ENCODE measurements at places on chromosomes 2 and 18. TPM values are rescaled to one million over a fixed set of nuclear protein-coding genes. Genes with fewer than 3 reads are reported as not detected.

DNA sequence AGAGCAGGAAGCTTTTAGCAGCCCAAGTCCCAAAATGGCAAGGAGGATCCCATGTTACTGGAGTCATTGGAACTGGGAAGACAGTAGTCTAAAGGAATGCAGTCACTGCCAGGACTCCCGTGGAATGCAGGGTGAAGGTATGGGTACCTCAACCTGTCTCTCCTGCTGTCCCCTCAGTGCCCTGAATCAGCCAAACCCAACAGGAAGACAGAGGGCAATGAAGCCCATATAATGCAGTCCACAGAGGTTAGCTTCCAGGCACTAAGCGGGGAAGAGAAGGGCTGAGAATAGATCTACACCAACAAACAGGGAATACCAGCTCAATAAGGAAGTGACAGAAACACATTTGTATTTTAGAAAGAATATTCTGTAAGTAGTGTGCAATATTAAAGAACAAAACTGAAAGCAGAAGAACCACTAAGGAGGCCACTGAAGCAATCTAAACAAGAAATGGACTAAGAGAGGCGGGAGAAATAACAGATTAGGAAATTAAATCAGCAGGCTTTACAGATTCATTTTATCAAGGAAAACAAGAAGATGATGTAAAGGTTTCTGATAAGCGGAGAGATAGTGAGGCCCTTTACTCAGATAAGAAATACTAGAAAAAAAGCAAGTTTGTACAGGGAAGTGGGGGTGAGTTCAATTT lies 8.3 kb downstream of the NEMP2 start:
- no peaks in the 10 kb centered on the region for H3K36me3 ChIP-seq
- H3K27ac ChIP-seq = no peak overlapping the region
- H3K4me3 ChIP-seq = no peak overlapping the region
- peaks cover 17% of the 10 kb centered on the region for H3K4me1 ChIP-seq

PSMA8 gene
- total RNA-seq = 1.4 TPM

DNA sequence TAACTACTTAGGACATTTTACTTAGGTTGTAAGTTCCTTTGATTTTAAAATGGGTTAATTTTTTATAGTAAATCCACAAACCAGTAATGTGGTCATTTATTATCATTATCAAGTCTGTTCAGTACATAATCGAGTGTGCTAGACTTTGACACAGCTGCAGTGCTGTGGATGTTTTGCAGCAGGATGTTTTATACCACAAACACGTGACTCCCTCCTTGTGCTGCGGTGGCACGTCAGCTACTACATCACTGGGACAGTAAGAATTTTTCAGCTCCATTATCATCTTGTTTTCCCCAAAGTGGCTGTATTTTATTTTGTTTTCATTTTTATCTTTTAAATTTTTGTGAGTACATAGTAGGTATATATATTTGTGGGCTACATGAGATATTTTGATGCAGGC lies 70.0 kb downstream of the ATP9B start:
- H3K4me3 ChIP-seq = no peak overlapping the region
- no peak overlapping the region for H3K27ac ChIP-seq
- H3K36me3 ChIP-seq = no peaks in the 10 kb centered on the region
- peaks cover 9% of the 10 kb centered on the region for H3K4me1 ChIP-seq

ARHGAP15 gene
- total RNA-seq = 41.3 TPM

FKBP1B gene
- 3.7 TPM for total RNA-seq

MAB21L4 gene
- not detected for total RNA-seq

RIT2 gene
- total RNA-seq = not detected

GRCh38 chr2:109316091-109316490 lies 187.1 kb downstream of the SH3RF3 start:
- no peak overlapping the region for H3K27ac ChIP-seq
- H3K27me3 ChIP-seq = no peaks in the 10 kb centered on the region
- H3K36me3 ChIP-seq = no peaks in the 10 kb centered on the region
- no peak for DNase-seq

DNA sequence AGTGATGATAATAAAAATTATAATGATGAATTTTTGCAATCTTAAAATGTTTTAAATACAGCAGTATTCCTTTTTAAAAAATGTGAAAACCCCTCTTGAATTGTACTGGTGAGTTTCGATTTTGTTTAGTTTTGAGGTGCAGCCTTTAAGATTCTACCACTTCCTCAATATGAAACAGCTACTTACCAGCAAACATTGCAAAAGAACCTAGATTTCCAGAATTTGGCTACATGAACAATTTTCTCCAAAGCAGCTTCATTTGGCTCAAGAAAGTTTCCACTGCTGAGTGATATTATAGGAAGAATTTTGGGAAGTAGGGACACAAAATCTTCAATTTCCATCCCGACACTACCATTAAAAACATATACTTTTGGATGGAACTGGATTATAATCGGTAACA lies 12.0 kb downstream of the TCF4 start:
- H3K4me1 ChIP-seq = no peaks in the 10 kb centered on the region
- no peak overlapping the region for H3K4me3 ChIP-seq
- H3K36me3 ChIP-seq = no peaks in the 10 kb centered on the region
- no peak for DNase-seq

GRCh38 chr2:15912203-15912602 lies 28.1 kb upstream of the MYCN start:
- no peaks in the 10 kb centered on the region for H3K36me3 ChIP-seq
- DNase-seq = no peak
- no peak overlapping the region for H3K27ac ChIP-seq
- no peak overlapping the region for H3K4me3 ChIP-seq
- no peaks in the 10 kb centered on the region for H3K27me3 ChIP-seq

- H3K27me3 ChIP-seq = no peaks in the 10 kb centered on the region
- DNase-seq = no peak
- H3K4me3 ChIP-seq = no peak overlapping the region
Measured at GRCh38 chr2:65061910-65062339, 5.7 kb downstream of the CEP68 start.

DNA sequence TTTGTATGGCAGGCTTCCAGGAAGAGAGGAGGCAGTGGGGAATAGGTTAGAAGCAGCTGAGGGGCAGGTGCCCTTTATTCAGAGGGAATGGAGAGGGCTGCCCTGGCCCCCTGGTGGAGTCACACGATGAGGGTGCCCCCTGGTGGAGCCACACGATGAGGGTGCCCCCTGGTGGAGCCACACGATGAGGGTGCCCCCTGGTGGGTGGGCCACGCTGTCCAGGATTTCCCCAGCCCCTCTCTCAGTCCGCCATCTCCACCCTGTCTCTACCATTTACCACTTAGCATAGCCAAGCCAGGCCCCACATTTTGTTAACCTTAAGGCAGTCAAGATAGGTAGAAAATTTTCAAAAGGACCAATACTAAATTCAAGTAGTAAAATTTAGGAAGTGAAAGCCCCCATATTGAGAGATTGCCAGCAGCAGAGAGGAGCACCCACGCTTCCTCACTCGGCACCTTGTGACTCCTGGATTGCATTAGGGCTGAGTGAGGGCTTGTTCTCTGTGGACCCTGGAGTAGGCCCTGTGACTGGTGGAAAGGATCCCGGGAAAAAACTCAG lies 10.4 kb upstream of the FAM228A start:
- no peaks in the 10 kb centered on the region for H3K36me3 ChIP-seq
- no peaks in the 10 kb centered on the region for H3K4me1 ChIP-seq
- no peaks in the 10 kb centered on the region for H3K27me3 ChIP-seq
- no peak overlapping the region for H3K4me3 ChIP-seq
- no peak overlapping the region for H3K27ac ChIP-seq

DNA sequence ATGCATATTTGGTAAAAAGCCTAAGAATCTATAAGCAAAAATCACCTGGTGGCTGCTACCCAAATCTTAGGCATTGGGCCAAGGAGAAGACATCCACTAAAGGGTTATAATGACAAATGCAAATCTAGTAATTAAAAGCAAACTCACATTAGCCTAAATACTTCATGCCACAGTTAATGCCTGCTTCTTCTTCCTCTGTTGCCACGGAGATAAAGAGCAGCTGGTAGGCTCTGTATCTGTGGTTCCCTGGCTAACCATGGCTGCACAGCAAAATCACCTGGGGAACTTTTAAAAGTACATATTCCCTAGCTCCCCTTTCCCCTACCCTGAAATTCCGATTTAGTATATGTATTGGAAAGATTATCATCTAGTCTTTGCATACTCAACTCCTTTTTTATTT lies 114.3 kb downstream of the LNPK start:
- no peak overlapping the region for H3K27ac ChIP-seq
- DNase-seq = no peak
- no peaks in the 10 kb centered on the region for H3K36me3 ChIP-seq

GALNT5 gene
- not detected for total RNA-seq

GRCh38 chr18:27546991-27547390 lies 361.9 kb upstream of the CHST9 start:
- DNase-seq = no peak
- no peaks in the 10 kb centered on the region for H3K36me3 ChIP-seq
- no peaks in the 10 kb centered on the region for H3K4me1 ChIP-seq

IL36A gene
- not detected for total RNA-seq

DNA sequence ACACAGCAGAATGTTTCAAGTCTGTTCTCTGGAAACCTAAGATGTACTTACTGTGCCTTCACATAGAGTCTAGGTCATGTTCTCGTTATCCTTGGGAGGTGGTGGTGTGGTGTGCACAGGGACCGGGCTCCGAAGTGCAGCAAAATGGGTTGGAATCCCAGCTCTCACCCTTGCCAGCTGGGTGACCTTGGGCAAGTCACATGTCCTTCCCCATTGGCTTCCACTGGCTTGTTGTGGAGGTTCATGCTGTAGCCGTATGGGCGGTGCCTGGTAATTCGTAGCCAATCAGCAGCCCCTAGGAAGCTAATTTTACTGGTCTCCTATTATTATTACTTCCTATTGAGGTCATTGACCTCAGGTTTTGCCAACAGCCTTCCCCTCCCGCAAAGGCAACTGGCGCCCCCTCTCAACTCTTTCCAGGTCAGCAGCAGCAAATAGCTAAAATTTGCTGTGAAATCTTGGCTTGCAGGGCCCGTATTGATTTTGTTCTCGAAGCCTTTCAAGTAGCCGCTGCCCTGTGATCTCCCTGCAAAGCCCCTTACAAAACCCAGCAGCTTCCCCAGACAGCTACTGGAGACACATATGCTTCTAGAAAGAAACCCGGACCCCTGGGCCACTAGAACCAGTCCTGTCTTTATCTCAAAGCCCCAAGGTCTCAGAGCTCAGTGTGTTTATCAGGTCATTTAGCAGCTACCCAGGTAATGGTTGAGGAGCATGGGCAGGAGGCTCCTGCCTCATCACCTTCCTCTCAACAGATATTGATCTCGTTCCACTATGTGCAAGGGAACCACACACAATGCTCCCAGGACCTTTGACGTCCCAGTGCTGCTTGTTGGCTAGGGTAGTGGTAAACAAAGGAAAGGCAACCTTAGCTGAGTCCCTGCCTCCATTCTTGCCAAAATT lies 66.5 kb upstream of the SLC1A4 start:
- H3K27ac ChIP-seq = no peak overlapping the region
- no peaks in the 10 kb centered on the region for H3K27me3 ChIP-seq
- no peak overlapping the region for H3K4me3 ChIP-seq
- H3K36me3 ChIP-seq = no peaks in the 10 kb centered on the region

DNA sequence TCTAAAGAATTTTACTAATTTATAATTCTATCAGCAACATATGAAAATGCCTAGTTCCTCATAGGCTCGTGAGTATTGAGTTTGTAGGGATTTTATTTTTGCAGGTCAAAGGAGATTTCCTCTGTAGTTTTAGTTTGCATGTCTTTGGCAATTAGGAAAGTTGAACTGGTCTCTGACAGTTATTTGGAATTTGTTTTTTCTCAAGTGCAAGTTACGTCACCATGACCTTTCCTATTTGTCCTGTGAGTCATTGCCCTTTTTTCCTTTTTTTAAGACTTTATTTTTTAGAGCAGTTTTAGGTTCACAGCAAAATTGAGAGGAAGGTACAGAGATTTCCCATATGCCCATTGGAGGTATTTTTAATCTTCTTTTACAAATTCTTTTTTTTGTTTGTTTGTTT lies 29.0 kb downstream of the RAMP1 start:
- H3K4me3 ChIP-seq = no peak overlapping the region
- no peaks in the 10 kb centered on the region for H3K27me3 ChIP-seq
- no peak overlapping the region for H3K27ac ChIP-seq
- no peaks in the 10 kb centered on the region for H3K36me3 ChIP-seq
